A549 treated with CpdA at 1 μM for 4 hours (cell line): ENCODE measurements at places on chromosomes 7 and 10. TPM values are rescaled to one million over a fixed set of nuclear protein-coding genes. Genes with fewer than 3 reads are reported as not detected.

The ITGB8 gene
- total RNA-seq, result 0.65 to 1.1 TPM (median 0.83 TPM) in 5 replicates

The TEX47 gene
- not detected in 5 replicates for total RNA-seq

The MALRD1 gene
- 0.02 TPM in 1 of 5 replicates, not detected in the others for total RNA-seq

The MKI67 gene
- 58.1 to 90.6 TPM (median 69.0 TPM) in 5 replicates for total RNA-seq

The CYP26C1 gene
- total RNA-seq, result not detected in 5 replicates

The BAIAP2L1 gene
- 50.8 to 56.2 TPM (median 55.3 TPM) in 5 replicates for total RNA-seq

The PTPRE gene
- total RNA-seq, result 1.9 to 3.7 TPM (median 3.0 TPM) in 5 replicates

The PILRA gene
- 4.0 to 6.4 TPM (median 5.4 TPM) in 5 replicates for total RNA-seq

The SPDYE2B gene
- total RNA-seq, result not detected in 5 replicates

The GNA12 gene
- total RNA-seq, result 40.6 to 50.0 TPM (median 47.0 TPM) in 5 replicates

The GATA3 gene
- total RNA-seq, result 6.0 to 7.2 TPM (median 6.5 TPM) in 5 replicates

The MNX1 gene
- total RNA-seq, result 5.0 to 6.5 TPM (median 5.9 TPM) in 5 replicates

The LRIT1 gene
- total RNA-seq, result not detected in 5 replicates

The RASA4B gene
- 0.89 to 2.3 TPM (median 1.5 TPM) in 5 replicates for total RNA-seq

The CRYGN gene
- total RNA-seq, result not detected in 5 replicates

The LIPN gene
- total RNA-seq, result not detected in 5 replicates

The WIPF3 gene
- 0.45 to 0.69 TPM (median 0.58 TPM) in 5 replicates for total RNA-seq

The SORBS1 gene
- total RNA-seq, result 0.56 to 0.91 TPM (median 0.58 TPM) in 5 replicates

The ZPBP gene
- not detected in 5 replicates for total RNA-seq

The C10orf53 gene
- not detected in 5 replicates for total RNA-seq

The HKDC1 gene
- total RNA-seq, result 17.3 to 24.6 TPM (median 19.4 TPM) in 5 replicates

The PPP1R17 gene
- total RNA-seq, result not detected in 5 replicates

The MAT1A gene
- 0.04 TPM in 1 of 5 replicates, not detected in the others for total RNA-seq

The LLCFC1 gene
- not detected in 5 replicates for total RNA-seq

The CHN2 gene
- 0.11 TPM in 1 of 5 replicates, not detected in the others for total RNA-seq

The ANKRD61 gene
- total RNA-seq, result 0.38 to 0.90 TPM (median 0.61 TPM) in 5 replicates

The CLDN12 gene
- total RNA-seq, result 21.5 to 27.8 TPM (median 26.0 TPM) in 5 replicates

The PRPS1L1 gene
- not detected in 5 replicates for total RNA-seq
